ENCODE measurements at places on chromosomes 13 and 19. TPM values are rescaled to one million over a fixed set of nuclear protein-coding genes. Genes with fewer than 3 reads are reported as not detected.

The KLK2 gene
- not detected for total RNA-seq

The CLC gene
- total RNA-seq, result not detected

The ZNF491 gene
- 2.3 TPM for total RNA-seq

The KLF5 gene
- 46.6 TPM for total RNA-seq

The PRSS57 gene
- total RNA-seq, result not detected

The CEACAM3 gene
- total RNA-seq, result 4.3 TPM

The ZSCAN18 gene
- total RNA-seq, result 44.2 TPM

The POU2F2 gene
- total RNA-seq, result 6.1 TPM

The PCSK4 gene
- 7.4 TPM for total RNA-seq

The TEX101 gene
- not detected for total RNA-seq

The TNFSF13B gene
- 26.6 TPM for total RNA-seq

The MEIOSIN gene
- not detected for total RNA-seq

The FCAR gene
- 6.7 TPM for total RNA-seq

The OR7G3 gene
- total RNA-seq, result not detected

The DCT gene
- 0.18 TPM for total RNA-seq

The ZNF528 gene
- 29.8 TPM for total RNA-seq

The KLK6 gene
- total RNA-seq, result not detected

The RYR1 gene
- 9.2 TPM for total RNA-seq

The ZNF135 gene
- total RNA-seq, result 3.6 TPM

The SLAIN1 gene
- 16.4 TPM for total RNA-seq

The SIGLEC8 gene
- 3.0 TPM for total RNA-seq

The N4BP2L2 gene
- 192 TPM for total RNA-seq

The NXNL1 gene
- total RNA-seq, result not detected

The SIGLECL1 gene
- not detected for total RNA-seq

The FBN3 gene
- total RNA-seq, result 7.0 TPM

The NAPSA gene
- total RNA-seq, result 1,633 TPM

The NKPD1 gene
- not detected for total RNA-seq

The TPTE2 gene
- not detected for total RNA-seq

The MAP2K7 gene
- 38.6 TPM for total RNA-seq

The RFX1 gene
- 17.8 TPM for total RNA-seq

The TNFSF11 gene
- not detected for total RNA-seq

The CEBPG gene
- 29.6 TPM for total RNA-seq

The RXFP2 gene
- not detected for total RNA-seq

The WIZ gene
- total RNA-seq, result 25.2 TPM

The PEAK3 gene
- 7.5 TPM for total RNA-seq

The SMIM44 gene
- total RNA-seq, result not detected

The APC2 gene
- total RNA-seq, result 0.12 TPM

The KPTN gene
- total RNA-seq, result 14.5 TPM

The GCDH gene
- 23.9 TPM for total RNA-seq

The TMEM238 gene
- total RNA-seq, result 16.4 TPM
